ENCODE measurements at places on chromosomes 4 and X. TPM values are rescaled to one million over a fixed set of nuclear protein-coding genes. Genes with fewer than 3 reads are reported as not detected.
A peak's percentile ranks its signal among the peaks of the same experiment; 100 is the strongest.

Gene GPRASP2
- polyA plus RNA-seq, result 44.6 TPM

Gene INTU
- polyA plus RNA-seq, result 19.9 TPM

Gene GALNTL6
- 0.84 TPM for polyA plus RNA-seq

Gene TEX13C
- not detected for polyA plus RNA-seq

DNA sequence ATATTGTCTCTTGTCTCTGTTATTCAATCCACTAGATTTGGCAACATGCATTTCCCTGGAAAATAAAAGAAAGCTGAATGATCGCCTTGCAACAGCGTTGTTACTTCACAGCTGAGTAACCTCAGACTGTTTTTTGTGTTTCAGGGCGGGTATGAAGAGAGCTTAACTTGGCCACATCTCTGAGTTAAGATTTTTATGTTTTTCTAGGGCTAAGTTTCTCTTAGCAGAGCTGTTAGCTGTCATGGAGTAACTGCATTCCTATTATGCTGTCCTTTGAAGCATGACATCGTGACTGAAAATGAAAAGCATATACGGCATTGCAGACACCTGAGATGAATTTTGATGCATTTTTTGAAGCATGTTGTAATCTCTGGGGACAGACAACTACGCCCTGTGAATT lies 1798.9 kb downstream of the PCDH7 start:
- DNase-seq, result peak; percentile 10

GRCh38 chr4:8343967-8344331 lies 74.4 kb downstream of the HTRA3 start:
- DNase-seq, result no peak

- no peak for DNase-seq
These were observed 51.0 kb downstream of the CYTL1 start for GRCh38 chr4:4968161-4968725.

DNA sequence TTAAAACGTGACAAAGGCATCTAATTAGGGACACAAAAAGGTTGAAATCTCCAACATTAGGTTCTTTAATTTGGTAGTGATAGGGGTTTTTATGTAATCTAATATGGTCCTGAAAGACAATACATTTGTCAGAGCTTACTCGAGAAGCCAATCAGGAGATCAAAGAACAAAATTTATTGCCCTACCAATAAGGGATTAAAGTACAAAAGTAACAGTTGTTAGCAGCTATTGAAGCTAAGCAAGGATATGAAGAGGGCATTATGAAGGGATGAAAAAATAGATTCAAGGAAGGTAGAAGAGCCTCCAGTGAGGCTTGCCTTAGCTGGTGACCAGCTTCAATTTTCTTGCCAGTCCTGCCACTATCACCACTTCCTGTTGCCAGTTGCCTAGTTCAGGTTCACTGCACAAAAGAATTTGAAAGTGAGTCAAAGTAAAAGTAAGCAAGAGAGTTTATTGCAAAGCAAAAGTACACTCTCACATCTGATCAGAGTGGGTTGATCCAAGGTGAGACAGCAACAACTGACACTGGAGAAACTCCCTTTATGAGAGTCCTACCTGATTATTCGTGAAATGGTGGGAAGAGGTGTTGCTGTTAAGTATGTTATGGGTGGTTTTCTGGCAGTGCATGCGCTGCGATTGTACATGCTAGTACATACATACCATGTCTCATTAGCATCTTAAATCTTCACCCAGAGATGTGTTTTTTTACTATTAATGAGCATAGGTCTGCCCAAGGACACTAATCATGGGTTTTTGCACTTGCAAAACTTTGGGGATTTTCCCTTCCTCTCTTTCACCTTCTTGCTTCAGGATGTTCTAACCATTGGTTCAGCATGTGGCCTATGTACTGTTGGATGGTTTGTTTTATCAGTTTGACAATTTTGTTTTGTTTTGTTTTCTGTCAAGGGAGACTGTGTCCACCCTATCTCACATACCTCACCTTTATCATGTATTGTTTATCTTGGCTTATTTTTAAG lies 263.2 kb upstream of the ITM2A start:
- DNase-seq, result no peak

DNA sequence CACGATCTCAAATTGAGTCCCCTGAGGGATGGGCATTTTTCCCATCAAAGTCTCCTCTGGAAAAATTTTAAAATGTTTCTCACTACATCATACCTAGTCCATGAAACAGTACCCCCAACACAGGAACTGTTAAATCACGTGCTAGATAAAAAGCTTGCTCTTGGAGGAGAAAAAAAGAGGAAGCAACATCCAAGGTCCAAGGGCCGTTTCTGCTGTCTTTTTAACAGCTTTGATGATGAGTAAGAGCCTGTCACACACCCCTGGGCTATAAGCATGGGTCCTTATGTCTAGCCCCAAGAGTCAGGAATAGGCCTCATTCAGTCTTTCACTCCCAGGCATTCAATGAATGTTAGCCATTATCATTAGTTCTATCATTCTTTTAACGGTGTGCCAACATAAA lies 128.9 kb downstream of the SH3KBP1 start:
- DNase-seq, result no peak

DNA sequence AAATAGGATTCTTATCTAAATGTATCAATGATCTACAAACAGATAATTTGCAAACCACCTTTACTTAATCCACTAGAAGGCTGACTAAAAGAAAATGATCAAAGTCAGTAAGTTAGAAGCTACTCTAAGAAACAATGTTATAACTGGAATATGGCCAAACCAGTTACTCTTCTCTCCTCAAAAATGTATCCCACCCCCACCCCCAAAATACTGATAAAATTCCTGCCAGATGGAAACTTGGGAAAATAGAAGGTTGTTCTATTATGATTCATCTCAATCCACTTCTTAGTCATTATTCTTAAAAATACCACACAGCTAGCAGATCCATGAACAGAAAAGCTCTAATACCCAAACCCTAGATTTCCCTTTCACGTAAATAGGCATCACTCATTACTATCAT lies 206.4 kb downstream of the KLHL13 start:
- DNase-seq, result no peak

- no peak for DNase-seq
These were observed 293.4 kb upstream of the IGFBP7 start for GRCh38 chr4:57403591-57403990.

- DNase-seq, result no peak
These were observed 16.7 kb upstream of the S100P start for GRCh38 chr4:6676722-6677558.

Measured in left renal pelvis (tissue), 4 donors.